ENCODE measurements at places on chromosomes 6 and 20.

DNA sequence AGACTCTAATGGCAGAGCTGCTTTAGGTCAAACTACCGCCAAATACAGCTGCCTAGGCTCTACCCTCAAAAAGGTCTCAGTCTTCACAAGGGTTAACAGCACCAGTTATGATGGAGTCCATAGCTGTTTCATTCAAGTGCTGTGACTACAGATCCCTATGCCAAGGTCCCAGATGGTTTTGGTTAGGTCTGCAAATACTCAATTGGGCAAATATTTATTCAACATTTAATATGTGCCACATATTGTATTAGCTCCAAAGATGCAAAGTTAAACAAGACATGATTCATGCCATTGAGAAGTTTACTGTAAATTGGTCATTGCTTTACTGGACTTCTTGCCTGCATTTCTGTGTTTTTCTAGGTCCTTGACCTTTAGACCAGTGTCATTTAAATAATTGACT, 55.8 kb upstream of the TFAP2D start:
- DNase-seq: no peak

DNA sequence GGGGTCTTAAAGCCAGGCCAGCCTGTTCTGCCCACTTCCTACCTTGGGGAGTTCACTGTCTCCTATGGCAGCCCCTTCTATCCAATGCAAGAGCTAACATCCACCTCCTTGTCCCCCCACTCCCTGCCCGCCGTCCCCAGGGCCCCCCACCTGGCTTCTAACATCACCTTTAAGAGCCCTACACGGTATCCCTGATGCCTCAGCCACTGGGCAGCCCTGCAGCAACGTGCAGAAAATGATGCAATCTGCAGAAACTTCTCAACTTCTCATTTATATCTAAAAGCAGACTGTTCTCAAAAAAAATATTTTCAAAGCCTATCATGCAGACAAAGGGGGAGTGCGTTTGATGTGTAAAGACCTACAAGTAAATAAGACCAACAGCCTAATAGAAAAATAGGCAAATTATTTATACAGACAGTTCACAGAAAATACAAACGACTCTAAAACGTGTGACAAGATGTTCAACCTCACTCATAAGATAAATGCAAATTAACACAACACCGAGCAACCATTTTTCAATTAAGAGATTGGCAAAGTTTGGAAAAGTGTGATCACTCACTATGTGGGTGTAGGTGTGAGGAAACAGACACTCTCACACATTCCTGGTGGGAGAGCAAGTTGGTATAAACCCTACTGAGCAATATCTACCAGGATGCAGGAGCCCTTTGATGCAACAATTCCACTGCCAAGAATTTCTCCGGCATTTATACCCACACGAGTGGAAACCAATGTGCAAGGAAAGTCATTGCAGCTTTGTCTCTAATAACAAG, 15.1 kb upstream of the HCK start:
- peak; percentile 44 for DNase-seq

DNA sequence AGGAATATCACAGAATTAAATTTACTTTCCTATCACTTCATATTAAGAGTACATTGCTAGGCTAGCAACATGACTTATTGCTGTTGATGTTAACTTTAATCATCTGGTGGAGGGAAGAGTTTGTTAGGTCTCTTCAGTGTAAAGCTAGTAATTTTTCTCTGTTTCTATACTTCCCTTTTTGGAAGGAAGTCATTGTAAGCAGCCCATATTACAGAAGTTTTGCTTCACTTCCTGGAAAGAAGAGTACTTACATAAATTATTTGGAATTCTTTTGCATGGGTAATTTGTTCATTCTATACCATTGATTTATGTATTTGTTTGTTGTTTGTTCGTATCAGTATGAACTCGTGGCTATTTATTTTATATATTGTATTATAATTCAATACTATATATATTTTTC, 405.2 kb downstream of the RFPL4B start:
- DNase-seq: no peak

DNA sequence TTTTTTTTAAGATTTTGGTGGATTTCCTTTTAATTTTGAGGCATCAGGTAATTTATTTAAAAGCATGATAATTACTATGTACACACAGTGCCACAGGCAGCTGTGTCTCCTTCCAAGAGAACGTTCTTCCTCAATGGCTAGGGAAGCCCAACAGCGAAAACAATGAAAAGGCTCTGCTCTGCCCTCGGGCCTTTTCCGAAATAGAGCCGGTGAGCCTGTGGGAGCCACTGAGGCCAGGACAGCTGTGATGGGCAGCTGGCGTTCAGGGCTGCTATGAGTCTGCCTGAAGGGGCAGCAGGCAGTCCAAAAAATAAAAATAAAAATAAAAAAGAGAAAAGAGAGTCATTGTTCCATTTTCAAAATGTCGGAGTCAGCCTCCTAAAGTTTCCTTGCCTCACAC, 443.8 kb downstream of the KIF16B start:
- no peak for DNase-seq

DNA sequence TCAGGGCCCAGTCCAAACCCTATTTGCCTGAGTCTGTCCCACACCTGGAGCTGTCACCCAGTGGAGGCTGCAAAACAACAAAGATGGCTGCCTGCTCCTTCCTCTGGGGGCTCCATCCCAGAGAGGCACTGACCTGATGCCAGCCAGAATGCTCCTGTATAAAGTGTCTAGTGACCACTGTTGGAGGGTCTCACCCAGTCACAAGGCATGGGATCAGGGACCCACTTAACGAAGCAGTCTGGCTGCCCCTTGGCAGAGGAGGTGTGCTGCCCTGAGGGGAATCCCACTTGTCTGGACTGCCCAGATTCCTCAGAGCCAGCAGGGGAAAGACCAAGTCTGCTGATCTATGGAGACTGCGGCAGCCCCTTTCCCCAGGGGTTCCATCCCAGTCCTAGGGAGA, 241.6 kb downstream of the CDH26 start:
- DNase-seq: no peak

DNA sequence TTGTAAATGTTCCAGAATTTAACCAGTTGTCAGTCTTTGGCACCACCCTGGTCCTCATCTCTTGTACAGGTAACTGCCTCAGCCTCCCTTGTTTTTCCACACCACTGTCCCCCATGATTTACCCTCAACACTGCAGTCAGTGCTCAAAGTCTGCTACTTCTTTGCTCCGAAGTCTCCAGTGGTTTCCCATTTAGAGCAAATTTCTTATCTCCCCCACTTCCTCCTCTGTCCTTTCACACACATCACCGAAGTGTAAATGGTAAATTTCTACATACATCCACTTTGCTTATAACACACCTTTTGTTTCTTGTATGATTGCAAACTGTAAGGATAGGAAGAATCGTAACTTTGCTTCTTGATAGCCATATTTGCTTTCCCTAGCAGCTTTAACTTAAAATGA, 115.3 kb downstream of the JARID2 start:
- DNase-seq: no peak

DNA sequence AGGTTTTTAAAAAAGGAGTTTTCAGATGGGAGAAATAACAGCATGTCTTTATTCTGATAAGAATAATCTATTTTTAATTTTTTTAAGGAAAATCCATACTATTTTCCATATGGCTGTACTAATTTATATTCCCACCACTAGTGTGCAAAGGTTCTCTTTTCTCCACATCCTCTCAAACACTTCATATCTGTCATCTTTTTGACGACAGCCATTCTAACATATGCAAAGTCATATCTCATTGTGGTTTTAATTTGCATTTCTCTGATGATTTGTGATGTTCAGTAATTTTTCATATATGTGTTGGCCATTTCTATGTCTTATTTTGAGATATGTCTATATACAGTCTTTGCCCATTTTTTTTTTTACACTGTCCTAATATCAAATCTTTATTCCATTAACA, 280.6 kb upstream of the RUNX2 start:
- DNase-seq: no peak

- no peak for DNase-seq
Observed at GRCh38 chr6:137740967-137741761, 125.9 kb upstream of the TNFAIP3 start.

DNA sequence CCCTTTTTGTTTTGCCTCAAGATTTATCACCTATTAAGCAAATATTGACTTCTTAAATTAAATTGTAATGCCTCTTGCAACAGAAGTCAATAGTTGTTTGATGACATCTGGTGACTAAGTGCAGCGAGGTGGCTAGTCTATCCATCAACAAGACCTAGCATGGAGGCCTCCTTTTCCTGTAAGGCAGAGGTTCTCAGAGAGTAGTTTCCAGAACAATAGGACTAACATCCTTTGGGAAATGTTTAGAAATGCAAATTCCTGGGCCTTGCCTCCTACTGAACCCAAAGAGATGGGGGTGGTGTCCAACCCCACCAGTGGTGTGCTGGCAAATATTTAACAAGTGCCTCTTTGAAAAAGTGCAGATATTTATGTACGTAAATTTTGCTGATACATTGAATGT, 143.7 kb downstream of the SCP2D1 start:
- DNase-seq: no peak

GRCh38 chr6:106026748-106027715, 59.1 kb upstream of the PRDM1 start:
- peak; percentile 80 for DNase-seq

GRCh38 chr6:158015188-158015506, 33.5 kb downstream of the SYNJ2 start:
- no peak for DNase-seq

- DNase-seq: no peak
Observed at GRCh38 chr6:56742122-56742791, 99.6 kb upstream of the DST start.

GRCh38 chr20:51093240-51093763, 70.4 kb upstream of the KCNG1 start:
- no peak for DNase-seq

DNA sequence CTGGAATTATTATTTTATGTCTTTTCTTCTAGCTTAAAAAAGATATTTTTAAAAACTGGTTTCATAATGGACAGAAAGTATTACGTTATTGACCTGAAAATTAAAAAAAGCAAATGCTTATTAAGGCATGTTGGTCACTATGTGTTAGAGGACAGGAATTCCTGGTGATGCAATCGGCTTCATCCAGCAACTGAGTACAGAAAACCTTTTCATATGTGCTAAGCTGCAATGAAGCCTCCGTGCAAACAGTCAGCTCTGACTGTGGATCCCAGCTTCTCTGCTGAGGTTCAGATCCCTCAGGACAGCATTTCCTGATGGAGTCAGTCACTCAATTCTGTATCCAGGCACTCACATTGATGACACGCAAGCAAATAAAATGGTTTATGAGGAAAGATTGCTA, 22.7 kb upstream of the BMP2 start:
- no peak for DNase-seq

DNA sequence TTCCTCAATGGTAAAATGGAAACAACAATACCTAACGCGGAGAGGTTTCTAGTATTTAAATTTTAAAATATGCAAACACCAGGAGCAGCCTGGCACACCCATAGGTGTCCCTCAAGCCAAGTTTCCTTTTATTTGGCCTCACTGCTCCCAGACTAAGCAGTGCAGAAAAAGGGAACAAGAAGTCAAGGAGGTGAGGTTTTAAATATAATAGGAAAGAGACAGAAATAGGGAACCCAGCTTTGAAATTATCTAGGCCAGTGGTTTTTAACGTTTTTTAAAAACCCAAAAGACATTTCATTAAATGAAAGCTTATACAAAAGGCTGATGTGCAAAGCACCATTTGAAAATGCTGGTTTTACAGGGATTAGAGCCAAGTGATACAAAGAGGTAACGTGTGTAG, 109.6 kb downstream of the SLC22A3 start:
- DNase-seq: no peak

GRCh38 chr20:53869466-53870258, 200.7 kb downstream of the BCAS1 start:
- DNase-seq: peak; percentile 65

GRCh38 chr6:100685747-100686146, 195.4 kb downstream of the ASCC3 start:
- DNase-seq: no peak

GRCh38 chr20:38554986-38555385, 26.0 kb upstream of the ADIG start:
- no peak for DNase-seq

DNA sequence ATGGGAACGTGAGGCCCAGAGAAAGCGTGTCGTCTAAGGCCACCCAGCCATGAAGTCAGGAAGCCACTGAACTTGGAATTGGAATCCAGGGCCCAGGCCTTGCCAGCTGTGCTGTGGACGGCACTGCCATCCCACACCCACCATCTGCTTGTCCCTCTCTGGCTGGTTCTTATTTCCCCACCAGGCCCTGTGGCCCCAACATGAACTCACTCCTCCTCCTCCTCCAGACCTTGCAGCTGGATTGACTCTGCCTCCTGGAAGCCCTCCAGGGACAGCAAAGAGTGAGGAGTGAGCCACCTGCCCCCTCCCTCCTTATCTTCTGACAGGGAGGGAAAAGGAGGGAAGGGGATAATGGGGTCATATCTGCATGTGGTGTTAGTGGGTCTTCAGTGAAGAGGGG, 16.0 kb upstream of the IP6K3 start:
- no peak for DNase-seq

- no peak for DNase-seq
Observed at GRCh38 chr6:19391926-19392325, 445.2 kb upstream of the ID4 start.

DNA sequence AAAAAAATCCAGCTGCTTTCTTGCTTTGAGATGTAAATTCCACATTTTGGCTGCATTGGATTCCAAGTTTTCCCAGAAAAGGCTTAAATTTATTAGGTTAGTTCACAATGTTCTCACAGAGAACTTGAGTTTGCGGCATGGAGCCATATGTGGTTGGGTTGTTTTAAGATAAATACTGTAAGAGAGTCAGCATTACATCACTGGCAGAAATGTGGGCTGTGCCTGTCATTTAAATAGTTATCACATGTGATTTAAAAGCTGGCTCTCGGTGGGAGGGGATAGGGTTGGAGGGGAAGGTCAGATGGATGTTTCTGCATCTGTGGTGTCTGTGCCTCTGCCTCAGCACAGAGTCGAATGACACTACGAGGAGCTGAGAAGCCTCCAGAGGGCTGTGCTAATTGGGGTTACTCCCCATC, 73.8 kb upstream of the SCP2D1 start:
- peak; percentile 90 for DNase-seq

DNA sequence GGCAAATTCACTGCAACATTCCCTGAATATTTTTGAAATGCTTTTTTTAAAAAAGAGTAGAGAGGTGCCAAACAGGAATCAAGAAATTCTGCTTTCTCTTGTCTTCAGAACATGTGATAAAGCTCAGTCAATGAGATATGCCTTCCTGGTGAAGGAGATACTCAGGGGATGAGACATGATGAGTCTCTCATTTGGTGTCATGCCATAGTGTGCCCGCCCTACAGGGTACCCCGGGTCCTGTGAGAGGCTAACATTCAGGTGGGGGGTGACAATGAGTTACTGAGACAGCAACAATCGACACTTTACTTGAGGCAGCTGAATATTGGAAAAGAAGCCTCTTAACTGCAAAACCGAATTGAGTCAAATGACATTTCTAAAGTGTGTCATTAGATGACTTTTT, 6.7 kb downstream of the CCR6 start:
- no peak for DNase-seq

Measured in fibroblast of skin of right quadriceps (primary cell).